Glutamatergic neuron (in vitro differentiated cells): ENCODE measurements at places on chromosomes 4 and X.

GRCh38 chr4:123616951-123617461, 220.4 kb downstream of the SPRY1 start:
- no peak for DNase-seq

DNA sequence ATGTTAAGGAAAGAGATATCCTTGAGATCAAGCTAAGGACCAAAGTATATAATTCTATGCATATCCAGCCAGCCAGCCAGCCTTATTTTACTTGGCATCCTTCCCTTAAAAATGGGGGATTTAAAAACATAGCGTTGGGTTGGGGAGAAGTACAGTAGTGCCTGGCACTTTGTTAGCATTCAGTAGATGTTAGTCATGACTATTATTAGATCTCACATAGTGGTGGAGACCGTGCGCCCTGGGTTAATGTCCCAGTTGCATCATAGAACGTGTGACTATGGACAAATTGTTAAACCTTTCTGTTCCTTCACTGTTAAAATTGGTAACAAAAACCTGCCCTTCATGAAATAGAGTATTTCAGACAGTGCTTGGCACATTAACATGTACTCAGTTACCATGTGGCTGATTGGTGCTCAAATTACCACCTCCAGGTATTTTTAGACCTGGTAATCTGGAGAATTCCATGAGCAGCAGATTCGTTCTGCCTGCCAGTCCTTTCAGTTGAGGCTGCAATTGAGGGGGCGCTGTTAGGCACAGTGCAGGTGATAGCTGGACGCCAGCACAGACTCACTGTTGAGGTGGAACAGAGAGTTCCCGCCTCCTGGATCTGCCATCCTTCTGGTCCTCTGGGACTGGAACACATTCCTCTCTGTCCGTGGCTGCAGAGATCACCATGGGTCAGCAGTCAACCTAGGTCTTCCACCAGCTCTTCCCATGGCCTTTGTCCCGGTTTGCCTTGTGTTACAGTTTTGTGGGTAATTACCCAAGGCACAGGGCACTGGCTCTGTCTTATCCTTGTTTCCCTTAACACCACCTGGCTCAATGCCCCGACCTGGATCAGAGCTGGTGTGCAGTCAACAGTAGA, 31.7 kb downstream of the RBBP7 start:
- DNase-seq, result no peak

DNA sequence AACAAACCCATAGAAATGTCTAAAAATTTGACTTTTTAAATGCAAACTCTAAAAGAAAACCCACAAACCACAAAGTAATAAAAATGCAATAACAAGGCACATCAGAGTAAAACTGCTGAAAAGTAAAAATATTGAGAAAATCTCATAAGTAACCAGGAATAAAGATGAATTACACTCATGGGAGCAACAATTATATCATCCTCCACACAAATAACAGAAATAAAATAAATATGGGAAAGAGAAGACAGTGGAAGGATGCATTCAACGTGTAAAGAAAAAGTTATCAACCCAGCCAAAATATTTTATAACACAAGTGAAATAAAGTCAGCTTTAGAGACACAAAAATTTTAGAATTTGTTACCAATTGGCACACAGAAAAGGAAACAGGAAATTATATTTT, 1420.2 kb downstream of the PCDH18 start:
- DNase-seq, result no peak

GRCh38 chr4:44256414-44256813, 192.2 kb downstream of the KCTD8 start:
- no peak for DNase-seq

DNA sequence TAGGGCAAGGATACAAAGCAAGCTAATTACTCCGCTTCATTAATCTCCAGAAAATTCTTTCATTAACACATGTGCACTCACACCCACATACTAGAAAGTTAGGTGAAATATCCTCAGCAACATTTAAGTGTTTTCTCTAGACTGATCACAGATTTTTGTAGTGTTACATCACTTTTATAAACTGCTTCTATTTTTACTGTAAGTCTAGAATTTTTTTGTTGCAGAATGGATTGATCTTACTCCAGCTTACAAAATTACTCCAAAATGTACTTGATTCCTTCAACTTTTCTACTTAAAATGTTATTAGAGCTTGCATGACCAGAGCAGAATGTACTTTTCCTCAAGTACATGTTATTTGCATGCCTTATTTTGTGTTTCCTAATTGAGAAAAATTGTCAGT, 2325.2 kb downstream of the PCDH7 start:
- no peak for DNase-seq

- DNase-seq, result no peak
Observed at GRCh38 chr4:184274286-184274951, 56.7 kb upstream of the ENPP6 start.

- no peak for DNase-seq
Observed at GRCh38 chrX:29634516-29634915, 580.8 kb upstream of the MAGEB2 start.

DNA sequence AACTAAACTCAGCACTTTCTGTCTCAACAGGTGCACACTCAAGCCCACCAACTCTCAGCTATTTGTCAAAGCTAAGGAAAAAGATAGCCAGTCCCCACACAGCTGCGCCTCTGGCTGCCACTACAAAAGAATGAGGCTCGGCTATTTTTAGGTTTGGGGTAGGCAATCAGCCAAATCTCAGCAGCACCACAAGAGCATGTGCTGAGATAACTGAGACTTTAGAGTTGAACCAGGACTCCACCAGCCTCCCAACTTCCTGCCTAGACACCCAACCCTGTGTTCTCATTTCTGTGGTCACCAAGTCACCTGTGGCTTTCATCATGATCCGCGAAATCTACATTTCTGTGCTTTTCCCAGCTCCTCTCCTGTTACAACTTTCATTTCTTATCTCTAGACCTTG, 28.0 kb downstream of the DMD start:
- no peak for DNase-seq

DNA sequence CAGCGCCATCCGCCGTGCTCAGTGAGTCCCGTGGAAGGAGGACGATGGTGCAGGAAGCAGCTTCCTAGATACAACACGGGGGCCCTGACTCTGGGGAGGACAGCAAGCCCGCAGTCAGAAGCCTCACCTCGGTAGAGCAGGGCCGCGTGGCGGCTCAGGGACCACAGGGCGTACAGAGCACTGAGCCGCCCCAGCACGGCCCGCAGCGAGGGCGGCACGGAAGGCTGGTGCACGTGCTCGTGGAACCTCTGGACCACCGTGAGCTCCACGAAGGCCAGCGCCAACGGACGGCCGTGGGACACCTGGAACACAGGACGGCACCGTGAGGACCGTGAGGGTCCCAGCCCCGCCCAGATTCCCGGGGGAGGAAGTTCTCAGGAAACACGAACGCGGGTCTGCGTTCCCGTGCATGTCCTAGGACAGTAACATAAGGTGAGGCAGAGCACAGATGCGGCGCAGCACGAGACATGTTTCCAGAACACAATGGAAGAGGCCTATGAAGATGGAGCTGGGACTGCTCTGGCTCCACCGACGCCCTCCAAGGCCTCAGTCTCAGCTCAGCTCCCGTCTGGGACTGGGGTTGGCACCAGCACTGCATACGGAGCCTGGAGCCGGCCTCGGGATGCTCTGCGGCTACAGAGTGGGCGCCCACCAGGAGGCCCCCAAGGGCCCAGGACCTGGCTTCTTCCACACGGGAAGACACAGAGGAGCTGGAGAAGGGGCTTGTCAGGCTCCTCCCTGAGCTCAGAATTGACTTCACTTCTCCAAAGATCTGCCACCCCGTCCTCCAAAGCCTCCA, 65.5 kb downstream of the ACOX3 start:
- DNase-seq, result no peak

- DNase-seq, result no peak
Observed at GRCh38 chrX:25011589-25012432, 4.0 kb downstream of the ARX start.

- no peak for DNase-seq
Observed at GRCh38 chrX:36436361-36436760, 516.8 kb downstream of the CFAP47 start.

- no peak for DNase-seq
Observed at GRCh38 chr4:68152411-68152810, 22.7 kb upstream of the TMPRSS11F start.

DNA sequence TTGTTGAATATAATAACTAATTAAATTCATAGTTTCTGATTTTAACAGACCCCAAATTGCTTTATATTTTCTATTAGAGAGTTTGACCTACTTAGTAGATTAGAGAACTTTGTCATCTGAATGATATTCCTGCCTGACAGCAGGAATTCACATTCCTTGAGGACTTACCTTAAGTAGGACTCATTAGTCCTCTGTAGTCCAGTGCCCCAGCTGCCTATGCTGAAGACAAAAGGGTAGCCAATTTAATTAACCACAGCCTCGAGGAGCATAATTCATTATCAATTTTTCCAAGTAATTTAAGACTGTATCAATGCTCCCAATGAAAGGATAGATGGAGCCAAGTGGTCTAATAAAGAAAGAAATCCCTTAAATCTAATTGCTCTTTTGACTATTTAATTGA, 1405.0 kb upstream of the IGFBP7 start:
- no peak for DNase-seq

- DNase-seq, result no peak
Observed at GRCh38 chr4:31674313-31674947, 954.3 kb downstream of the PCDH7 start.

GRCh38 chrX:151099001-151099400, 77.4 kb upstream of the GPR50 start:
- DNase-seq, result no peak

DNA sequence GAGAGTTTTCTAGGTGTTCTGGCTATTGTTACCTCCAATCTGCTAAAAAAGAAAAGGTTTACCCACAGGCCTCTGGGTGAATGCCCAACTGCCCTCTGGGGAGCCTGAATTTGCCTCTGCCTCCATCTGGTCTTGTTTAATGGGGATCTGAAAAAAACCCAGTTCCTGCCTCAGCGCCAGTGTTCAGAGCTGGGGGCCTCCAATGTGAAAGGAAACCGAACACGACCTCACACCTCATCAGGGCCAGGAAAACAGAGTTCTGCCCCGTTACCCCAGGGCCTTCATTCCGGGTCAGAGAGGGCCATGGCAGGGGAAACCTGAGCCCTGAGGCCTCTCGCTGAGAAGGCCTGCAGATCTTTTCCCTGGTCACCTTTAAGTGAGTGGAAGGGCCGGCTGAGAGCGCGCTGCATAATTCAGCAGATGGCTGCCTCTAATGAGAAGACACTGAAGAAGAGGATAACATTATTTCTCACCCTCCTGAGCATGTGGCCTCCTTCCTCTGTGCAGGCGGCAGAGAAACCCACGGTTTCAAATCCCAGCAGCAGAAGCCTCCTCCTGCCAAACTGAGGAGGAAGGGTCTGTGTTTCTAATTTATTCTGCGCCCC, 6.8 kb downstream of the SEPTIN6 start:
- peak; percentile 49 for DNase-seq

GRCh38 chr4:106809076-106809475, 227.0 kb downstream of the DKK2 start:
- no peak for DNase-seq

DNA sequence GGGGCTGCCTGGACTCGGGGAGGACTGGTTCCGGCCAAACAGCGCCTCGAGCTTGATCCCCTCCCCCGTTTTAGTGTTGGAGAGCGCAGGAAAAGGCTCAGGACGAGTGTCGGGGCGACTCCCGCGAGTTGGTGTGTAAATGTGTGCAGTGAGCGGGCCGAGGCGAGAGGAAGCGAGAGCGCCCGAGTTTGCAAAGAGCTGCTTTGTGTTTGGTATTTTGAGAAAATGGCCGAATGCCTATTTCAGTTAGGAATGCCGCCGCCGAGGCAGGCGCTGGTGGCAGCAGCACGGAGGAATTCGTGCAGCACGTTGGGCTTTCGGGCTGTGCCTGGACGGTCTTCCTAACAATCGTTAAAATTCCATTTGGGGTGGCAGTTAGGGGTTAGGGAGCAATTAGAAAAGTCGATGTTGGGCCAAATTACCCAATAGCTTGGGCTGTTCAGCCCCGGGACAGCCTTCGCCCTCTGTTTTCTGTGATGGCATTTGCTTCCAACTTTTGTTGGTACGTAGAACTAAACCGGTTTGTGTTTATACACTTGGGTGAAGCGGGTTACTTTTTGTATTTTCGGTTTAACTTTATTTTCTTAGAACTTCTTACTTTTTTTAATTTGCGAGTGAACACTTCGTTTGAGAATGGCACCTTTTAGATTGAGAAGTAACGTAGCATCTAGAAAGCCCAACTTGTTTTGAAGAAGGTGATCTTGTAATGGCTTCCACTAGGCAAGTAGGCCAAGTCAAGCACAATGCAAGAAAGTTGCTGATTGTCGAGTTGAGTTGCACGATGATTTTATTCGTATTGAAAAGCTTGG, 1.6 kb downstream of the REST start:
- DNase-seq, result peak; percentile 40

GRCh38 chr4:107449611-107450369, 270.2 kb downstream of the PAPSS1 start:
- DNase-seq, result no peak

DNA sequence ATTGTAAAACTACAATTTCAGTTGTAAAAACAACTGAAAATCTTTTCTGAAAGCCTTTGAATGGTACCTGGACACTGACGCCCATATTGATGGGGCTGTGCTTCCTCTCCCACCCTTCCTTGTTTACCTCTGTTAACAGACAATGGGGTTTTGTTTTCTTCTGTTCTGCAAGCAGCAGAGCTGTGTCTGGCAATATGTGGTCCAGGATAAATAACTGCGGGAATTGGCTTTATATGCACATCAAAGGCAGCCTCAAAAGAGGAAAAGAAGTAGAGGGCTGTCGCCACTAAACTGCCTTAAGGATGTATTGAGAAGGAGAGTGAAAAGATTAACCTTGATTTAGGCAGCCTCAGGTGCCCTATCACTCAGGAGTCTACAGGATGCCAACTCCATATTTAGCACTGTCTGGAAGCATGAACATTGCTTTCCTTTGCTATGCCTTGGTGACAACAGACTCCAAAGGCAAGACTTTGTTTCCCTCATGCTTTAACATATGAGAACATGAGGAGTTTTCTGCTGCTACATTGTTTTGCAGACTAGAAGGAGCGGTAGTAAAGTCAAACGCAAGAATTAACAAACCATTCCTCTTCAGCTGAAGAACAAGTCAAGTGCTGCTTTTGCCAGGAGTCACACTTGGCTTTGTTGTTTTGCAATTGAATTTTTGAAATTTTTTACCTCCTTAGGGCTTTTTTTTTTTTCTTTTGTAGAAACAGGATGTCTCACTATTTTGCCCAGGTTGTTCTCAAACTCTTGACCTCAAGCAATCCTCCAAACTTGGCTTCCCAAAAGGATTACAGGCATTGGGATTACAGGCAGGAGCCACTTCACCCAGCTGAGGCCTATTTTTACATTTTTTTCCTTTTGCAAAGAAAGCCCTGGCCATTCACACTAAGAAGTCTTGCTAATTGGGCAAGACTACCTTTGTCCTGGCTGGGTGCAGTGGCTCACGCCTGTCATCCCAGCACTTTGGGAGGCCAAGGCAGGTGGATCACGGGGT, 3.0 kb downstream of the IL21 start:
- no peak for DNase-seq
